Tibial artery (tissue), 4 donors: ENCODE measurements at places on chromosomes 4 and X.
A peak's percentile ranks its signal among the peaks of the same experiment; 100 is the strongest.

DNA sequence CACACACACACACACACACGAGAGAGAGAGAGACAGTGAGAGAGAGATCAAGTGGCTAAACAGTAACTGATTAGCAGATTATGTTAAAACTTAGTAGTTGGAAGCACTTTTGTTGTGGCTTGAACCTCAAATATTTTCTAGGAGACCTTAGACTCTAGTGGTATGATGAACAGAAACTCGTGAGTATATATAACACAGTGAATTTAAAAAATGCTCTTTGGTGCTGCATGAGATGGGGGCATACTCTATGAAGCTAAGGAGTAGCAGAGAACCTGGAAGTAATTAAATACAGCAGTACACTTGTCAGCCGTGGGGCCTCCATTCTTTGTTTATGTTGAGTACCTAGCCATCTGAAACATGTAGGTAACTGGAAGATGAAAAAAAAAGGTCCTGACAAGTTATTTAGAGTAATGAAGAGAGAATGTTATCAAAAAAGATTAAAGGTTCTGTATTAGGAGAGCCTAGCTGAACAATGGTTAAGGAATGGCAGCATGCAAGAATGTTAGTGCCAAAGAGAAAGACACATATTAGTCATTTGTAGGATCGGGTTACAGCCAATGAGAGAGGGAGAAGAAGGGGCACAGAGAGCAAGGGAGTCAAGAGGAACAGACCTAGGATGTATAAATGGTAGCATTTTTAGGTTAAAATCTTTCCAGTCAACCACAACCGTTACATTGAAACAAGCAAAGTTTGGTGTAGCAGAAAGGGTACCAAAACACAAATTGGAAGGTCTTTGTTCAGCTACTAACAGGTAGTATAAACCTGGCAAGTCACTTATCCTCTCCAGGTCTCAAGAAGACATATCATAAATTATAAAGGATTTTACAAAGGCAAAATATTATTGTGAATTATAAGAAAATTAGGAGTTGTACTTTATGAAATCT lies 316.7 kb upstream of the DIPK2B start:
- no peaks in the 10 kb centered on the region for H3K36me3 ChIP-seq
- peak overlapping the region; percentile 41 for H3K27ac ChIP-seq
- no peaks in the 10 kb centered on the region for H3K27me3 ChIP-seq
- DNase-seq, result no peak
- no peaks in the 10 kb centered on the region for H3K4me1 ChIP-seq

GRCh38 chr4:59598330-59598618 lies 1601.9 kb upstream of the ADGRL3 start:
- no peaks in the 10 kb centered on the region for H3K27me3 ChIP-seq
- no peak overlapping the region for H3K27ac ChIP-seq
- no peaks in the 10 kb centered on the region for H3K4me1 ChIP-seq
- no peaks in the 10 kb centered on the region for H3K36me3 ChIP-seq
- no peak for DNase-seq
- no peak overlapping the region for H3K4me3 ChIP-seq

GRCh38 chrX:53631156-53631555 lies 55.4 kb downstream of the HUWE1 start:
- H3K36me3 ChIP-seq, result peaks cover 33% of the 10 kb centered on the region
- H3K27me3 ChIP-seq, result no peaks in the 10 kb centered on the region
- no peak for DNase-seq
- H3K4me1 ChIP-seq, result no peaks in the 10 kb centered on the region

- no peaks in the 10 kb centered on the region for H3K4me1 ChIP-seq
- DNase-seq, result no peak
- no peaks in the 10 kb centered on the region for H3K36me3 ChIP-seq
- no peak overlapping the region for H3K27ac ChIP-seq
- H3K27me3 ChIP-seq, result no peaks in the 10 kb centered on the region
Measured at GRCh38 chrX:105191878-105192277, 28.6 kb downstream of the TEX13A start.

GRCh38 chr4:40719008-40719623 lies 30.6 kb upstream of the NSUN7 start:
- DNase-seq, result no peak
- no peaks in the 10 kb centered on the region for H3K36me3 ChIP-seq
- H3K27me3 ChIP-seq, result no peaks in the 10 kb centered on the region
- no peak overlapping the region for H3K4me3 ChIP-seq
- no peak overlapping the region for H3K27ac ChIP-seq

GRCh38 chr4:167003326-167003725 lies 231.0 kb downstream of the SPOCK3 start:
- H3K27ac ChIP-seq, result no peak overlapping the region
- H3K27me3 ChIP-seq, result no peaks in the 10 kb centered on the region
- no peak for DNase-seq
- H3K4me3 ChIP-seq, result no peak overlapping the region
- H3K36me3 ChIP-seq, result no peaks in the 10 kb centered on the region

GRCh38 chrX:34058005-34058404 lies 74.1 kb downstream of the FAM47A start:
- H3K36me3 ChIP-seq, result no peaks in the 10 kb centered on the region
- no peak for DNase-seq
- no peak overlapping the region for H3K4me3 ChIP-seq
- no peak overlapping the region for H3K27ac ChIP-seq
- no peaks in the 10 kb centered on the region for H3K4me1 ChIP-seq
- H3K27me3 ChIP-seq, result no peaks in the 10 kb centered on the region

DNA sequence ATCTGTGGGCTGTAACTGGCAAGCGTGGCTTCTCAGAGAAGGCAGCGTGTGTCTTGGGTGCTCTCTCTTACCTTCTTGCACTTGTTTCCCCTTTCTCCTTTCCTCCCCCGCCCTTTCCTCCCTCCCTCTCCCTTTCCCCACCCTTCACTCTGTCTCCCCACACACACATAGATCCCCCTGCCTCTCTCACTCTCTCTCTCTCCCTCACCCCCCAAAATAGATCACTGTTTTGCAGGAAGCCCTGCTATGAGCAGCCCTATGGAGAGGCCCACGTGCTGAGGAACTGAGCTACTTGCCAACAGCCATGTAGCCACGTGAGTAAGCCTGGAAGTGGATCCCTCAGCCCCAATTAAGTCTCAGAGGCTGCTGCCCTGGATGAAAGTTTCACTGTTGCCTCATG lies 4.3 kb upstream of the PNMA6E start:
- no peak overlapping the region for H3K27ac ChIP-seq
- H3K27me3 ChIP-seq, result peaks cover under 1% of the 10 kb centered on the region
- no peak overlapping the region for H3K4me3 ChIP-seq
- no peaks in the 10 kb centered on the region for H3K36me3 ChIP-seq
- H3K4me1 ChIP-seq, result no peaks in the 10 kb centered on the region

DNA sequence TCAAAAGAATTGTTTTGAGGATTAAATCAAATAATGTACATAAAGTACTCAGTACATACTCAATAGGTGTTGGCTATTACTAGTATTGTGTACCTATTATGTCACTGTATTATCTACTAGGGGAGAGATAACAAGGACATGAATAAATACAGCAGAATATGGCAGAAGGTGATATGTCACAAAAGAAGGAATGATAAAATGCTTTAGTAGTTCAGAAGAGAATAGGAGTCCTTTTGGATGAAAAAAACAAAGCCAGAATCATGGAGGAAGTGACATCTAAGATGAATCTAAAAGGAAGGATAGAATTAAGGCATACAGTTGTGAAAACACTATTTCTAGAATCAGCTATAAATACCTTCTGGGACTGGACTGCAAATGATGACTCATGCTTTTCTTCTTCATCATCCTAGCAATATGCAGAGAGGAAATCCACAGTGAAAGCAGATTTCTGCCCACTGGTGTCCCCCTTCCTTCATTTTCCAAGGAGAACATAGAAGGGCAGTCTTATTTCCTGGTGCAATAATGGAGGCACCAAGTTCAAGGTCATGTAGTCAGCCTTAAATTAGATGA lies 98.7 kb downstream of the GLUD2 start:
- no peaks in the 10 kb centered on the region for H3K27me3 ChIP-seq
- H3K36me3 ChIP-seq, result no peaks in the 10 kb centered on the region
- no peak for DNase-seq
- no peaks in the 10 kb centered on the region for H3K4me1 ChIP-seq
- H3K4me3 ChIP-seq, result no peak overlapping the region

DNA sequence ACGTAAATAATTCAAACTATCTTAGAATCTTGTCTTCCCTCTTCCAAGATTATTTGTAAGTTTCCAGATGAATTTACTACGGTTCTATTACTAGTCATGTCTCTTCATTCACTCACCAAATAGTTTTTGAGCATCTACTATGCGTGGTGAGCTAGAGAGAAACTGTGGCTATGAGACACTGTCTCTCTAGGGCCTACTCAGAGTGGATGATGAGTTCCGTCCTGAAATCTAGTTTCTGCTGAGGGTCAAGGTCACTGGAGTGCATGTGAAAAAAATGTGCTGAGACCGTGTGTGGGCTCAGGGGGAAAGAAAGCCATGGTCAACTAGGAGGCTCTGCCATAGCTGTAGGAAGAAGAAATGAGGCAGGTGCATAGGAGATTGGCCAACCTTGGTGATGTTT lies 320.2 kb upstream of the GATB start:
- H3K4me3 ChIP-seq, result no peak overlapping the region
- DNase-seq, result no peak
- no peaks in the 10 kb centered on the region for H3K36me3 ChIP-seq
- H3K4me1 ChIP-seq, result no peaks in the 10 kb centered on the region

- peak overlapping the region; percentile 87 for H3K27ac ChIP-seq
- no peaks in the 10 kb centered on the region for H3K36me3 ChIP-seq
- no peak for DNase-seq
- no peak overlapping the region for H3K4me3 ChIP-seq
Measured at GRCh38 chr4:57076646-57077045, 33.5 kb downstream of the IGFBP7 start.

DNA sequence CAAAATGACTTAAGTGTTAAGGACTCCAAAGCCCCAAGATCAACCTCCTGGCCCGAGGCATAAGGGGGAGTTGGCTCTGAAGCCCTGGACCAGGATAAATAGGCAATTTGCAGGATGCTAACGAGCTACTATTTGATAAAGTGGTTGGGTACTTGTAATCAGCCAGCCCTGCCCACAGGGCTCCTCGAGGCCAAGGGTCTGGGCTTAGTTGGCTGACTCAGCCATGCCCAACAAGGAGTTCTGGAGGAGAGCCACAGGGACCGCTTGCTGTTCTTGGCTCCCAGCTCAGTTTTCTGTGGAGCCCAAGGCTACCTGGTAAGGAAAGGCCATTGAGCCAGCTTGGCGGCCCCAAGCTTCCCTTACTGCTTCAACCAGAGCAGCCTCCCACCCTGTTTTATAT lies 7.8 kb downstream of the HMGB3 start:
- H3K4me1 ChIP-seq, result no peaks in the 10 kb centered on the region
- no peak overlapping the region for H3K27ac ChIP-seq
- no peaks in the 10 kb centered on the region for H3K36me3 ChIP-seq
- H3K4me3 ChIP-seq, result no peak overlapping the region
- no peaks in the 10 kb centered on the region for H3K27me3 ChIP-seq
- DNase-seq, result no peak

GRCh38 chr4:158856852-158857251 lies 88.0 kb downstream of the FNIP2 start:
- no peak overlapping the region for H3K27ac ChIP-seq
- no peaks in the 10 kb centered on the region for H3K4me1 ChIP-seq
- H3K36me3 ChIP-seq, result peaks cover 32% of the 10 kb centered on the region
- no peak for DNase-seq
- no peaks in the 10 kb centered on the region for H3K27me3 ChIP-seq

DNA sequence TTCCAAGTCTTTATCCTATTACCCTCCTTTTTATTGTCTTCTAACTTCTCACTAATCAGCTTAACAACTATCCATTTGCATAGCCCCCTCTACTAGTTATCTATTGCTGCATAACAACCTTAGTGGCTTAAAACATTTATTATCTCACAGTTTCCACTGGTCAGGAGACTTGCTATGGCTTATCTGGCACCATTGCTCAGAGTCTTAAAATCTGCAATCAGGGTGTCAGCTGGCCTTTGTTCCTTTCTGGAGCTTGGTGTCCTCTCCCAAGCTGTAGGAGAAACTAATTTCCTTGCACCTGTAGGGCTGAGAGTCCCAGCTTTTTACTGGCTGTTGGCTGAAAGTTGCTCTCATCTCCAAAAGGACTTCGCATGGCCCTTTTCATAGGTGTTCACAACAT lies 137.0 kb upstream of the SMIM31 start:
- H3K4me3 ChIP-seq, result no peak overlapping the region
- no peak overlapping the region for H3K27ac ChIP-seq
- H3K36me3 ChIP-seq, result no peaks in the 10 kb centered on the region
- H3K27me3 ChIP-seq, result no peaks in the 10 kb centered on the region
- H3K4me1 ChIP-seq, result no peaks in the 10 kb centered on the region
- DNase-seq, result no peak

GRCh38 chrX:27309406-27309805 lies 153.7 kb downstream of the PPP4R3C start:
- no peaks in the 10 kb centered on the region for H3K4me1 ChIP-seq
- DNase-seq, result no peak
- no peaks in the 10 kb centered on the region for H3K27me3 ChIP-seq
- no peak overlapping the region for H3K27ac ChIP-seq

- no peak for DNase-seq
- no peak overlapping the region for H3K27ac ChIP-seq
- no peak overlapping the region for H3K4me3 ChIP-seq
- H3K27me3 ChIP-seq, result peaks cover 5% of the 10 kb centered on the region
- no peaks in the 10 kb centered on the region for H3K4me1 ChIP-seq
Measured at GRCh38 chrX:2536974-2537373, 36.2 kb upstream of the DHRSX start.

GRCh38 chr4:76024065-76024464 lies 768 bp upstream of the CXCL10 start:
- peaks cover 6% of the 10 kb centered on the region for H3K4me1 ChIP-seq
- H3K36me3 ChIP-seq, result no peaks in the 10 kb centered on the region
- H3K4me3 ChIP-seq, result no peak overlapping the region
- H3K27me3 ChIP-seq, result no peaks in the 10 kb centered on the region
- no peak for DNase-seq
- no peak overlapping the region for H3K27ac ChIP-seq

DNA sequence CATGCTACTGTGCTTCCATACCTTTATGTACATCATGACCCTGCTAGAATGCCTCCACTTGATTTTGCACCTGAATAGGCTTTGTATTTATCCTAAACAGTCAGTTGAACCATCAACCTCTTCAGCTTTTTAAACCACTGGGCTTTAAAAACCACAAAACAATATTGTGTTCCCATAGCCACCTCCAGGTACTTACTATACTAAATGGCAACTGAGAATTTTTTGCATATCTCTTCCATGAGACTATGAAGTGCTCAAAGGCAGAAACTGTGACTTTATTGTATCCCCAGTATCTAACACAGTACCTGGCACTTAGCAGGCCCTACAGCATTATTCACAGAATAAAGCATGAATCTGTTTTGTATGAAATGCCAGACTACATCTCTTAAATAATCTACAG lies 39.7 kb downstream of the ANAPC10 start:
- DNase-seq, result no peak
- H3K4me1 ChIP-seq, result no peaks in the 10 kb centered on the region
- H3K27me3 ChIP-seq, result no peaks in the 10 kb centered on the region
- no peaks in the 10 kb centered on the region for H3K36me3 ChIP-seq

- no peaks in the 10 kb centered on the region for H3K27me3 ChIP-seq
- peaks cover 3% of the 10 kb centered on the region for H3K4me1 ChIP-seq
- no peaks in the 10 kb centered on the region for H3K36me3 ChIP-seq
- no peak for DNase-seq
- H3K27ac ChIP-seq, result no peak overlapping the region
Measured at GRCh38 chr4:188779581-188779980, 640.3 kb downstream of the TRIML1 start.
